ENCODE measurements at places on chromosomes 12 and 14.

DNA sequence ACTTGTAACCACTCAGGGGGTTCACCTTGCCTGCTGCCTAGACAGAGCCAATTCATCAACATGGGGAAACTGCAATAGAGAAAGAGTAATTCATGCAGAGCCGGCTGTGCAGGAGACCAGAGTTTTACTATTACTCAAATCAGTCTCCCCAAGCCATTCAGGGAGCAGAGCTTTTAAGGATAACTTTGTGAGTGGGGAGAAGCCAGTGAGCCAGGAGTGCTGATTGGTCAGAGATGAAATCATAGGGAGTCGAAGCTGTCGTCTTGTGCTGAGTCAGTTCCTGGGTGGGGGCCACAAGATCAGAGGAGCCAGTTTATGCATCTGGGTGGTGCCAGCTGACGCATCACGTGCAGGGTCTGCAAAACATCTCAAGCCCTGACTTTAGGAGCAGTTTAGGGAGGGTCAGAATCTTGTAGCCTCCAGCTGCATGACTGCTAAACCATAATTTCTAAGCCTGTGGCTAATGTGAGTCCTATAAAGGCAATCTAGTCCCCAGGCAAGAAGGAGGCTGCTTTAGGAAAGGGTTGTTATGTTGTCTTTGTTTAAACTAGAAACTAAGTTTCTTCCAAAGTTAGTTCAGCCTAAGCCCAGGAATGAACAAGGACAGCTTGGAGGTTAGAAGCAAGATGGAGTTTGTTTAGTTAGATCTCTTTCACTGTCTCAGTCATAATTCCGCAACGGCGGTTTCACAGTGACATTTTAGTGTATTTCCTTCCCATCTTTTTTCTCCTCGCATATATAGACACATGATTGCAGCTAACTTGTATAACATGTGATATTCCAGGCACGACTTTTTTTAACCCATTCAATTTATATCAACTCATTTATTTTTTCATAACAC is 68.9 kb upstream of the NCOR2 start:
- peak; percentile 56 for DNase-seq

GRCh38 chr12:112349431-112349830 is 32.8 kb downstream of the HECTD4 start:
- DNase-seq, result no peak

DNA sequence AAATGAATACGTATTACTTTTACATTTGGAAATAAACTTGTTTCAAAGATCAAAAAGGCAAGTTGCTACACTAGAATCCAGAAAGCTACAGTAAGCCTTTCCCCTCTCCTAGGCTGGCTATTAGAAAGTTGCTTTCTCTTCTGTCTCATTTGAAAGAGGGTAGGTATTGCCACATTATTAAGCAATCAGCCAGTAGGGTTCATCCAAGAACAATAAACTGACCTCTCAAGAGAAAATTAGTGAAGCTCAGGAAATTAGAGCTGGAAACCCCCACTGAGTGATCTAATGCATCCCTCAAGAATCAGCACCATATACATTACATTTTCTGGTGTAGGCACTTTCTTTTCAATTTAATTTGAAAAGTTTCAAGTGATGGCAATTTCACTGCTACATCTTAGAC is 4.5 kb upstream of the TMEM233 start:
- DNase-seq, result no peak

GRCh38 chr12:92927055-92927435 is 2.0 kb downstream of the EEA1 start:
- DNase-seq, result no peak

DNA sequence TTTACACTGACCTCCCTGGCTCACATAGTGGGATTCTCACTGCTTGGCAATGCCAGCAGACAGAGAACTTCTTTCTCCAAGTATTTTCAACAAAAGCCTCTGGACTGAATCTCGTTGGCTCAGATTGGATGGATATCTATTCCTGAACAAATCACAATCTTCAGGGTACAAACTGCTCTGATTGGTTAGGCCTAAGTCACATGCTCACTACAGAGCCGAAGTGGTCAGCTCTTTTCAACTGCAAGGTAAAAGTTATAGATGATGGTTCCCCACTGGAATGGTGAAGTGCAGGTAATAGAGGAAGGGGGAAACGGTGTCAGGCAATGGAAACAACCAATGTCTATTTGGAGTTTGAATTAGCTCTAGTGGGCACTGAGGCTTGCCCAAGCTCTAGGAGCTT is 16.7 kb upstream of the VRK1 start:
- no peak for DNase-seq

DNA sequence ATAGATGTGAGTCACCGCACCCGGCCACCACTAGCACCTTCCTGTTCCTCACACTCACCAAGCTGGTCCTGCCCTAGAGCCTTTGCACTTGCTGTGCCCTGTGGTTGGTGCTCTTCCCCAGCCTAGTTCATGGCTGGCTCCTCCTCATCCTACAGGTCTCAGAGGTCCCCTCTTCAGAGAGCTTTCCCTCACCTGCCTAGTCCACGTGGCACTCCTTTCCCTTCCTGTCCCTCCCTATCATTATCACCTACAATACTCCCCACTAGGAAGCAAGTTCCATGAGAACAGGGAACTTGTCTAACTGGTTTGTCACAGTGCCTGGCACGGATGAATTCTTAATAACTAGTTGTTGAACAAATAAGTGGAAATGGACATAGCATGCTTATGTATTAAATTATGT is 24.0 kb upstream of the TMED10 start:
- no peak for DNase-seq

DNA sequence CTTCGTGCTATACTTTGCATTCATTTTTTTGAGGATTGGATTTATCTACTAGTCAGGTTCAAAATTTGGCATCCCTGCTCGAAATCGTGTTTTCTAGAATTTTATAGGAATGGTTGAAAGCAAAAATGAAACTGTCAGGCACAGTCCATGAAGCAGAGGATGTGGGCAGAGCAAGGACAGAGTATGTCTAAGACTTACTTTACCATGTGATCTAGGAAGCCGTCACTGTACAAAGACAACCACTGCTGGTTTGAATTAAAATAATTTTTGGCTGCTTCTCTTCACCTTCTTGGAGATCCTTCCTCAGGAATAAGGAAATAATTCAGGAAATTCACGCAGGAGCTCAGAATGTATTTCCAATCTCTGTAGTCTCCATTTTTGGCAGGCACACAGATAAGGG is 31.6 kb upstream of the SGPP1 start:
- DNase-seq, result peak; percentile 36

DNA sequence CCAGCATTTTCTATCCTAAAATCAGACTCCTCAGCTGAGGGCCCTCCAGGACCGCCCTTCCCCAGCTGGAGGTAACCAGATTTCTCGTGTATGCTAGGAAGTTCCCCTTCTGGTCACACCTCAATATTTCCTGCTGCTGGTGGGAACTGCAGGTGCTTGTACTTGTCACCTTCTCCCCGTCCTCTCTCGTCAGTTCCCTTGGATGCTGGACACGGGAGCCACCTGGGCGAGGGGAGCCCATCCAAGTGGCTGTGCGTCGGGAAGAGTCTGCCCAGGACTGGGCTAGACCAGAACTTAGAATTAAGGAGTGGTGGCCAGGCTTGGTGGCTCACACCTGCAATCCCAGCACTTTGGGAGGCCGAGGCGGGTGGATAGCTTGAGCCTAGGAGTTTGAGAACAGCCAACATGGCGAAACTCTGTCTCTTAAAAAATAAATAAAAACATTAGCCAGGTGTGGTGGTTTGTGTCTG is 23.2 kb upstream of the KIF26A start:
- no peak for DNase-seq

GRCh38 chr12:87142342-87142741 is 886.2 kb upstream of the MGAT4C start:
- DNase-seq, result no peak

- no peak for DNase-seq
Measured at GRCh38 chr12:85296362-85296761, 16.3 kb downstream of the ALX1 start.

DNA sequence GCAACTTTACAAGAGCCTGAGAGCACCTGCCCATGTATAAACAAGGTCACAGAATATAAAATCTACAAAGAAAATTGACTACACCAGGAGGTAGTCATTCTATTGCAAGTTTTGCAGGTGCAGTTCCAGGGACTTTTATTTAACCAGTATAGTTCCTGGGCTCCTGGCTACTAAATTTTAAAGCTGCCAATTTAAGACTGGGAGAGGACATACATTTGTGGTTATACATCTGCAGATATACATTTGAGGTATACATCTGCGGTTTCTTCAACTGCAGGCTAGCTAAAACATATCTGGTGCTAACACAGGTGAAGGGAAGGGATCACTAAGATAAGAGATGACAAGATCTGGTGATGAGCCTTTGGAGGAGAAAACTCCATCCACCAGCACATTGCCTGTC is 30.2 kb downstream of the BBS10 start:
- DNase-seq, result no peak

GRCh38 chr14:30214461-30215090 is 286.9 kb upstream of the PRKD1 start:
- no peak for DNase-seq

DNA sequence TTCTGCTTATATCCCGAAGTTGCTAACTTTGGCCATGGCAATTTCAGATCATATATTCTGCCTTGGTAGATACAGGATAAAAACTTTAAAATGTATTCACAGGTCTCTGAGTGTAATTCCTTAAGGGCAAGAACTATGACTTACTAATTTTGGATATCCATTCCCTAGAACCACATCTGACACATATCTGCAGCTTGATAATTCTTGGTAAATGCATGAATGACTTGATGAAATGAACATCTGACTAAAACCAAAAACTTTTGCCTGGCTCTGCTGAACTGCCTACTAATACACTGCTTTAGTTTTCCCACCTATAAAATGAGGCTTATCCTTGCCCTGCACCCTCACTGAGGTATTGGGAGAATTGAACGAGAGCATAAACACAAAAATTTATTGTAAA is 32.2 kb downstream of the SLC25A21 start:
- no peak for DNase-seq

Data from CD4-positive, alpha-beta T cell (primary cell).